AG04450 (cell line): ENCODE measurements at places on chromosomes 7 and 10.
A peak's percentile ranks its signal among the peaks of the same experiment; 100 is the strongest.

DNA sequence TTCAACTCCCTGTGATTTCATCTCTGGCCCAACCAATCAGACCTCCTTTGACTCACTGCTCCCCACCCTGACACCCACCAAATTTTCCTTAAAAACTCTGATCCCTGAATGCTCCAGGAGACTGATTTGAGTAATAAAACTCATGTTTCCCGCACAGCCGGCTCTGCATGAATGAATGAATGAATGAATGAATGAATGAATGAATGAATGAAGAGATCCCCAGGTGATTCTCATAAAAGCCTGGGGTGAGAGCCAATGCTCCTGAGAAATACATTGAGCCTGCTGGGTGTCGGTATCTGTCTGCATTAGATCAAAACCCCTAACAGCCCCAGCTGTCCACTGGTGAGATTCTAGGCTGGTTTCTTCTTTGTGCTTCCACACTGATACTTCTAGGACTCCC, 58.7 kb downstream of the HTR7 start:
- no peak for DNase-seq

DNA sequence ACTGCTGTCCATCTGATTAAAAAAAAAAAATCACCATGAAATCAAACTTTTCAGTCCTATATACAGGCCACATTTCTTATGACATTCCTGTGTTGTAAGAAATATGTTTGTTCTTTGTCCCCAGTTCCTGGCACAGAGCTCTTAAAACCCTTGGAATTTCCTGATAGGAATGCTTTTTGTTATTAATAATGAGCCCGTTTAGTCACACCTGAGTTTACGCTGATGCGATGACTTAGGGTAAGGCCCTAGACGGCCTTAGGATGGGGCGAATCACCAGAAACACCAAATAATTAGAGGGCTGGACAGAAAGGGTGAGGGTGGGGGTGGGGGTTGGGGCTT, 17.5 kb downstream of the TSPAN15 start:
- no peak for DNase-seq

DNA sequence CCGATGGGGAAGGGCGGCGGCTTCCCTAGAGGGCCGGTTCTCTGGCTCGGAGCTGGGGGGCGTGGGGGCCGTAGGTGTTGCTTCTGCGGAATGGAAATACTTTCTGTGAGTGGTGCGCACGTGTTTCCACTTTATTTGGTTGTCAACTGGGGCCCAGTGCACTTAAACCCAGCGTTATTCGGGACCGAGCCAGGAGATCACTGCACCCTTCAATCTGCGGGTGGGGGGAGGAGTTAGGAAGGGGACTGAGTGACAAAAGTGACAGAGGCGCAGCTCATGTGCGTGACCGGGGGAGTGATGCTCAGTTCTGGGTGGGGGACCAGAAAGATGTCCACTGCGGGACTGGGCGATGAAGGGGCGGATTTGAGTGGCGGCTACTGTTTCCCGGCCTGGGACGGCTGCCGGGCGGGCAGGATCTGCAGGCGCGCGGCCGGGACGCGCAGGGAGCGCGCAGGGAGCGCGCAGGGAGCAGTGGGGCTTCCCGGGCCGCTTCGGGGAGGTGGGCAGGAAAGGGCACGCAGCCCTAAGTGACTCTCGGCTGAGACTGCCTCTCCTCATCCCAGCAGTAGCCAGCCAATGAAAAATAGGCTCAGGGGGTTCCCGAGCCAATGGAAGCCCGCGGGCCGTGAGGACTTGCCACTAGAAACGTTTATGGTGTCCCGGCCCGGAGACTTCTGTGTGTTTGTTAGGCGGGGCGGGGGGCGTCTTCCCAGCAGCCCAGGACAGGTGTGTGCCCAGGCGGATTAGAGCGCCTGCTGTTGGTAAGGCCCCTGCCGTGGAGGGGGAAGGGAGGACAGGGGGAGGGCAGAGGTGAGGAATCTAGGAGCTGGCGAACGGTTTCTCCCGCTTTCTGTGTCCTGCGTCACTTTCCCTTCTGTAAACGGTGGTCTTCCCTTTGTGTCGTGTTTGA, 54.3 kb upstream of the KDM7A start:
- no peak for DNase-seq

DNA sequence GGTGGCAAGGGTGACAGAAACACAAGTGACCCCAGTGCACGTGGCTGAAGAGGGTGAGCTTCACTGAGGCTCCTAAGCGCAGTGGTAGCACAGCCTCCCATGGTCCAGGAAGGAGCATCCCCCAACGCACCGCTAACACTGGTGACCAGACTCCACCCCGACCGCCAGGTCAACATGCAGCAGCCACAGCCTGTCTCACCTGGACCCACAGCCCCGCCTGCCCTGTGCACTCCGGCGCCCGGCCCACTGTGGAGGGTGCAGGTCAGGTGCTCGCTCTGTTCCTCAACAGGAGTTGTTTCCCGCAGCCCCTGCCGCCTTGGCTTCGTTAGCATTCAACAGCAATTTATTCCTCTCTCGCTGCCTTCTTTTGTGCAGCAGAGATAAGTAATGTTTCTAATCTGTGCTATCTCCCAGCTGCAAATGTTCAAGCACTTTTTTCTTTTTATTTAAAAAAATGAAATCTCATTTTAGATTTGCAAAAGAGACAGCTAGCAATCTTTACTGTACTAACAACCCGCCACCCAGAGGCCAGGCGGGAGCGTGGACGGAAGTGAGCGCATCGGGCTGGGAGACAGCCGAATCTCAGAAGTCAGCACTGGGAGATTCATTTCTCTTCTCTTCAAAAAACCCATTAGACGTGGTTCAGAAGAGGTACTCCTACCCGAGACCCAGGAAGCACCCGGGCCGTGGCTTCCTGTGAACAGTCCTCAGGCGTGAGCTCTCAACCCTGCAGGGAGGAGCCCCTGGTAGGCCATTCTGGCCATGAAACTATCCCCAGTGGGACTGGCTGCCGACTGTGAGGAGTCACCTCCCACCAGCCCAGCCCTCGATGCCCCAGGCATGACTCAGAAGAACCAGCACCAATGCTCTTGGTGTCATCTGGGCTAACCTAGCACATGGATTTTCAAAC, 133.4 kb downstream of the MAD1L1 start:
- no peak for DNase-seq

- peak; percentile 21 for DNase-seq
Measured at GRCh38 chr7:98186452-98187137, 24.6 kb upstream of the BHLHA15 start.

- DNase-seq = peak; percentile 85
Measured at GRCh38 chr10:110664483-110665420, 20.6 kb downstream of the RBM20 start.

GRCh38 chr10:131511391-131511790, 199.9 kb upstream of the TCERG1L start:
- DNase-seq = no peak

- DNase-seq = no peak
Measured at GRCh38 chr7:68783684-68784083, 814.6 kb upstream of the AUTS2 start.

DNA sequence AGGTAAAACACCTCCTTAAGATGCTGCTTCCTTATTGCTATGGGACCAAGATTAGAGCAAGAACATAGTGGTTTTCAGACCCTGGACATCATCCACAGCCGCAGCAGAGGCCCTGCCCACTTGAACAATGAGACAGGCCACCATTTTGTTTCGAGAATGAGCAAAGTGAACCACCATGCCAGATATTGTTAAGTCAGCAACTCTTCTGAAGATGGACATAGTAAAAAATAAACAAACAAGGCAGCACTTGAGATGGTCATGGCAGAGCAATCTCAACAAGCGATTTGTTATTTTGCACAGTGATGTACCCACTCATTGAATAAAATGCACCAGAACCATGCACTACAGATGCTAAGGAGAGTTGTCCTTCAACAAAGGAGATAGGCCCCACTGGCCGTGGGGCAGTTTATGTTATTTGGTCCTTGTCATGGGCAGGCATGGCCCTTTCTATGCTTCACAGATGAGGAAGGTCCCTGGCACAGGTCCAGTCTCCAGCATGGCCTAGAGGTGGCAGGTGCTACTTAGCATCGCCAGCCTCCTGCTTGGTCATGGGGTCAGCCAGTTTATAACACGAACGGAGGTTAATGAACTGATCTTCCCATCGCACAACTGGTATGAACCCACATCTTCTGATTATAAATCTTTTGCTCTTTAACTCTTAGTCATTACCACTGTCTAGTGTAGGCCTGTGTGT, 44.1 kb downstream of the IKZF1 start:
- DNase-seq = no peak

- no peak for DNase-seq
Measured at GRCh38 chr10:3904419-3904960, 119.5 kb upstream of the KLF6 start.

DNA sequence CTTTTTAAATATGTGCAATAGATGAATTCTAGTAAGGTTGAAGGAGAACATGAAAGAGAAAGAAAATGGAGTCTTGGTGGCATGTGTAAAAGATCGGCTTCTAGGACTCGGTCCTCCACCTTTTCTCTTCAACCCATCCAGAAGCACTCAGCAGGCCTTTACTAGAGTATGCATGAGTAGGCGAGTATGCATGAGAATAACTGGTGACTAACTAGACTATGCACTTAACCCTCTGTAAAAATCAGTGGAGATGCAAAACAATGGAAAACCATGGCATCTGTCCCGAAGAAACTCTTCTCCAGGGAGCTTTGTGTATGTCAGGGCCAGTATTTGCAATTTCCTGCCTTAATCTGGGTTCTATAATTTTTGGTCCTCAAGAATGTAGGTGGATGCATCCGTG, 40.0 kb upstream of the GRB10 start:
- no peak for DNase-seq

- no peak for DNase-seq
Measured at GRCh38 chr7:140869430-140869829, 55.3 kb downstream of the BRAF start.

- no peak for DNase-seq
Measured at GRCh38 chr7:130277763-130278643, 11.3 kb downstream of the CPA2 start.

GRCh38 chr7:135645296-135645904, 16.9 kb upstream of the STMP1 start:
- DNase-seq = no peak
